ENCODE measurements at places on chromosomes 5 and 9.

DNA sequence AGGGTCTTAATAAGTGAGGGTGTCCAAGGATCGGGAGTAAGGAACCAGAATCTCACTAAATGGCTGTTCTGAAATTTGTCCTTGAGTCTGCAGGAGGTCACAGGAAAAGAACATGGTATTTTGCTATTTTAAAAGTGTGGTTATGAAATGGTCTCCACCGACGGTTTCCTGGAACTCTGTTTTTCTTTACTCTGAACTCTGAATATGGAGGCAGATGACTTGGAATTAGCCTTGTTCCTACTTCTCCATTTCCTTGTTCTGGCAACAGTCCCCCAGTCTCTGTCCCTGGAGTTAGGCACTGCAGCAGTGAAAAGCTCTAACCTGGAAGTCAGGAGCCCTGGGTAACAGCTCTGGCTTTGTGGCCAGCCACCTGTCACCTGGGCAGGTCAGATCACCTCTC lies 46.6 kb upstream of the C5orf58 start:
- DNase-seq: peak; percentile 38

DNA sequence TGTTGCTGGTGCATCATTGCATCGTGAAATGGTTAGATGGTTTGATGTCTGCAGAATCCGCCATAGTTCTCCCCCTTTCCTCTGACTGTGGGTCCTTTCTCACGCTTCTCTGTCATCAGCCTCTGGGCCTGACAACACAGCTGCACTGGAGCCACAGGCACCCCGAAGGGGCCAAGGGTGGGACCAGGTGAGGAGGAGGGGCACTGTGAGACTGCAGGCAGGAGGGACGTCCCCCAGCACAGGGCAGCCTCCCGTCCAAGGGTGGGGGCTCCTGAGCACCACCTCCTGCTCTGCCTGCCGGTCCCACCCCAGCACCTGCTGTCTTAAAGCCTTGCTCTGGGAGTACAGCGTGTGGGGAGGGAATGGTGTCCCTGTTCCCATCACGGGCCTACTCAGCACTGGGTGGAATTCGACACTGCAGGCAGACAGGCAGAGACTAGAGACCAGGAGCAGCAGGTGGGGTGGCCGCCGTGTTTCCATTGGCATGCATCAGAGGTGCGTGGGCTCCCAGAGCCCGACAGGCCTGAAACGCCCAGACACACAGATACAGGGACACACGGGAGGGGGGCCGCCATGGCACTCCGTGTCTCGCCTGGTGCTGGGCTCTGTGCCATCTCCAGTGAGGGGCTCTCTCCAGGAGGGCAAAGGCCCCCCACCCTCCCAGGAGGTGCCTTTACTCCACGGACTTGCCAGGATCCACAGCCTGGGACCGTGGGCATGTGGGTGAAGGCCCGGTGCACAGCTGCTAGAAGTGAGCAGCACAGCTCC lies 15.0 kb downstream of the CACNA1B start:
- DNase-seq: no peak

DNA sequence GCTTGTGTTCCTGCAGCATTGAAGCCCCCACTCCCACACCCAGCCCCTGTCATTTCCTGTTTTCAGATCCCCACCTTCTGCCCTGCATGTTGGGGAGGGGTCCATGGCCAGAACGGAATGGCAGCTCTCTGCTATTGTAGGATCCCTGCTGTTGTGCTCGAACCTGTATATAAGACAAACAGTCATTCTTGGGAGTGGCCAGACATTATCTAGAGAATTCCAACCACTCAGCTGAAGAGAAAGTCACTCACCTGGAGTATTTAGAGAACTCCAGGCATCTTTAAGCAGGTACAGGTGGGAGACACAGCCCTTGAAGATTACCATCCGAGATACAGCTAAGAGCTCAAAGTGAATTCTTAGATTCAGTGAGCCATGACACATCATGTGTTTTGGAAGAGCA lies 96.1 kb downstream of the C9orf152 start:
- no peak for DNase-seq

DNA sequence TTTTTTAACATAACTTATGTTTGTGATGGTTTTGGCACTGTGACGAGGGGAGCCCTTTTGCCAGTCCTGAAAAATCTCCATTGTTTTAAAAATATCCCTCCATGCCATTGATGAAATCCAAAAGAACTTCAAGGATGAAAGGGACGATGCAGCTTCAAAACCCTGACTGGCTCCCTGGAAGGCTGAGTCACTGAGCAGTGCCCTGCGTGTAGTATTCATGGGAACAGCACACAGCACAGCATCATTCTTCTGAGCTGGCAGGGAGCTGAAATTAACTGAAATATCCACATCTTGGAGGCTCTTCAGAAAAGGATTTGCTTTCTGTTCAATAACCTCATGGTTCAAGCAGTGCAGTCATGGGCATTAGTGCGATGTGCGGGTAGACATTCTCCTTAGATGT lies 29.7 kb downstream of the PDE4D start:
- no peak for DNase-seq

Data from suppressor macrophage treated with lipopolysaccharide for 4 hours (primary cell).